ENCODE measurements at places on chromosomes 4 and X.

GRCh38 chr4:120589787-120590186 lies 332.7 kb downstream of the PRDM5 start:
- no peak for DNase-seq

DNA sequence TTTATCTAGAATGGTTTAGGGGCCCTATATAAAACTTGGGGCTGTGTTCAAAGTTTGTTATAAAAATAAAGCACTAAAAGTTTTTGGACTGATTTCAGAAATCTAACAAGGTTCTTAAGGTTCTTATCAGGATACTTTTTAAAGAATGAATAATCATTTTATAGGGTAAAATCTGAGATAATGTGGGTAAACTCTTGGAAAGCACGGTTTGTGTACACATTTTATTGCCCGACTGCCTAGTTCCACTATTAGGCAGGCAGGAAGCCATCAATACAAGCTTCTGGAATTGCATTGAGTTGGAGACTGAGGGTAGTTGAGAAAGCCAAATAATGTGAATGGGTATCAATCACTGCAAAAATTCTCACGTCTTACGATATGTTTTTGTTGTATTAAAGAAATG lies 331.0 kb upstream of the PITX2 start:
- DNase-seq, result no peak

DNA sequence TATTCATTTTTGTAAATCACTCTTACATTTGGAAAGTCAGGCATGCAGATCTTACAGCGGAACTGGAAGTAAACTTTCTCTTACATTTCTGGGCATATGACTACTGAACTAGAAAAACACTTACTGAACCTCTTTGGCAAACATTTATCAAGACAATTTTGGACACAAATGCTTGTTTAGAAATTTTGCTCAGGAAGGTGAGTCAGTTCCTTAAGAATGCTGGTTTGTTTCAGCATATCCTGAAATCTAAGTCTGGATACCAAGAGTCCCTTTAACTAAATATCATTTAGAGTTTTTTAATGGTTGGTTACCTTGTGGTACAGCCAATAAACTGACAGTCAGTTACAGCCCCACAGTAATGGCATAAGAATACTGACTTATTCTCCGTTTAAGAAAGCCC lies 15.0 kb downstream of the SHISA3 start:
- peak; percentile 72 for DNase-seq

DNA sequence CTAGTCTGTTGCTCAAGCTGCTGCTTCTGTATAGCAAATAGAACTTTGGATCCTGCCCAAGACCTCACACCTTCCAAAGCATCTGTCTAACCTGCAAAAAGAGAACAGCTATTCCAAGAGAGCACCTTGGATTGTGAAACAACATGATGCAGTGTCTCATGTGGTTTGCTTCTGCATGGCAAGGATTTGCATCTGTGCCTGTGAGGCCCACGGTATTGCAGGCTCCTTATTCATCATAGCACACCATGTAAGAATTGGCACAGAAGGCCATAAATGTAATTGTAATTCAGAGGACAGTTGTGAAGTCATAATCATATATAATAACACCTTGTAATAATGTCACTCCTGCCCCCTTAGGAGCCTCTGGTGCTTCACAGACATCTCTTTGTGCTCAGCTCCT lies 147.1 kb downstream of the ZNF674 start:
- DNase-seq, result no peak

- no peak for DNase-seq
These were observed 169.6 kb upstream of the GATB start for GRCh38 chr4:151930372-151930771.

All from fibroblast of skin of left quadriceps (primary cell).